ENCODE measurements at places on chromosomes 7 and 10.

- no peak for DNase-seq
These were observed 8.2 kb downstream of the LFNG start for GRCh38 chr7:2527505-2528467.

GRCh38 chr7:143902332-143902899 is 440 bp upstream of the TCAF1 start:
- no peak for DNase-seq

GRCh38 chr7:75981453-75982305 is 12.7 kb downstream of the TMEM120A start:
- DNase-seq, result no peak

DNA sequence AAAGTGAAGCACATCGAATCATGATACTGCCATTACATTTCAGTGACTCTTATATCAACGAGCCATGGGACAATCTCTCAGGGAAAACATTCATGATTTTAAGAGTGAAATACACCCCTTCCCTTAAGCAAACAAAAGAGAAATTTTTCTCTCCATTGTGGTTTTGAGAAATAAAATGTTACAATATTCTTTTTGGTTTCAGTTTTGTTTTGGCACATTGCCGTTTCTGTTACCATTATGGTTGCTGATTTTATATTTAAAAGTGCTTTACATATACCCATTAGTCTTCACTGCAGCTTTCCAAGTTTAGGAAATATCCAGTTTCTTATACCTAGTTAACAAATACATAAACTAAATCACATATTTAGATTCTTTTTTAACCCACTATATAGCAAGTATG is 126.8 kb upstream of the SEM1 start:
- no peak for DNase-seq

DNA sequence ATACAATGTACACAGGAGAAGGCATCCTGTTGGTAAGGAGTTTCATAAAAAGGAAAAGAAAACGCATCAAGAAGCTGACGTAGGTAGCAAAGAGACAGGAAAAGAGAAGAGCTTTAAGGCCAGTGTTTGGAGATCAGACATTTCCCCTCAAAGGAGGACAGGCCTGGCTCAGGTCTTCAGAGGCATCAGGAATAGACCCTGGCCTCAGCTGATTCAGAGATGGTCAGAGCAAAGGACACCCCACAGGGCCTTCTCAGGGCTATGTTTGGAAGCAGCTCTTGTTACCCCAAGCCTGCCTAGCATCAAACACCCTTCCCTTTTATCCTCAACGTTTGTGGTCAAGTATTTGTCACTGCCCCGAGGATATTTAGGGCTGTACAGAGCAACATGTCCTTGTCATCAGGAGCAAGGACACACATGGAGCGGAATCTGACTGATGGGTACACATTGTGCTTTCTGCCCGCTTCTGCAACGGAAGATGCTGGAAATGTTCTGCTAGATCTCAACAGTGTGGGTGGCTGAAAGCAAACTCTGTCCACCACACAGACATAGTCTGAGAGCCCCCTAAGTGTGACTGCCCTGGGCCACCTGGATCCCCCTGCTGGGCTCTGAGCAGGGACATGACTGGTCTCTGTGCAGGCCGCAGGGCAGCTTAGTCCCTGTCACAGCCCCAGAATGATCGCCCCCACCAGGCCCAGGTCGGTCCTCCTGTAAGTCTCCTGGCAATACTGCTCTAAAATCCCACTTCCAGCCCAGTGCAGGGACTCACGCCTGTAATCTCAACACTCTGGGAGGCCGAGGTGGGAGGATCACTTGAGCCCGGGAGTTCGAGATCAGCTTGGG is 1.0 kb upstream of the ZDHHC4 start:
- no peak for DNase-seq

DNA sequence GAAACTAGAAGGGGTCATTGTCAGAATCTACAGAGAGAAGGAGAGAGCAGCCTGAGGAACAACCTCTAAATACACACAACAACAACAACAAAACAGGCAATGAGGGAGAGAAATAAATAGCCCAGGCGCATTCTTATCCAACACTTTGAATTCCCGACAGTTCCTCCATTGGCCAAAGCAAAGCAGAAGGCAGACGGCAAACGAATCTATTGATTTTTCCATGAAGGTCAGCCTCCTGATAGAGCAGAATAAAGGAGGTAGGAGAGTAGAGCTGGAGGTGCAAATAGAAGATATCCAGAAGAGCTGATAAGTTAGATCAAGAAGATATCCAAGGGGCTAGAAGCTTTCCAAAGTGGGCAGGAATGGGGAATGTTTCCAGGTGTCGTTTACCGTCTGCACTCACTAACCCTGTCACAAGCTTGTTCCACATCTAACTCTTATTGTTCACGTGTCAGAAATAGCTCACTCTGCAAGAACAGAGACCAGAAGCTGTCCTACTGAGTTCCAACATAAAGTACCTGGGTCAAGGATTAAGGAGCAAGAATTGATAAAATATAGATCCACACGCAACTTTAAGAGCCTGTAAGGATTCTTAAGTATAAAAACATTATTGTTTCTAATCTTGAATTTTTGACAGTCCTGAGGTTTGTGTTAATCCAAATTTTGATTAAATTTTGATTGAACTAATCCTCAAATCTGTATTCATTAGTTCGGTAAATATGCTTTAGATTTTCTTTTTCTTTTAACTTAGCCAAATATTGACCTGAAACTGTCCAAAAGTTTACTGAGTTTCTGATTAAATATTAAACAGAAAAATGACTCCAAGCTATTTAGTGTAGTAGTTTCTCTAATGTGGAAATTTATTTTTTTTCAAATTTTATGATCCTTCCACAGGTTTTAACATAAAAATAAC is 45.7 kb downstream of the PTN start:
- no peak for DNase-seq

Data from caudate nucleus (tissue), 63 donors.